ENCODE measurements at places on chromosomes 7 and 10.

- DNase-seq: no peak
Measured at GRCh38 chr7:70857793-70858545, 274.0 kb upstream of the GALNT17 start.

DNA sequence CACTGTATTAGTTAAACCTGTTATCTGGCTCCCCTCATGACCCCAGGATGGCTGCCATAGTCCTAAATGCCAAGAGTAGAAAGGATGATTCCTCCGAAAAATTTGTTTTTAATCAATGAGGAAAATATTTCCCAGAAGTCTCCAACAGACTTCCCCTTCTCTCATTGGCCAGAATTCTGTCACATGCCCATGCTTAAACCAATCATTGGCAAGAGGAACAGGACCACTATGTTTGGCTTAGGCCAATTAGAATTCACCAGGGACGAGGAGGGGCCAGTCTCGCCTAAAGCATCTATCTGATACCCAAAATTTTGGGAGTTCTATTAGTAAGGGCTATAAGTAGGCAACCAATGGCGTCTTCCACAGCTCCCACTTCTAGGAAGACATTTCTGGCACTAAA lies 71.2 kb upstream of the IL6 start:
- no peak for DNase-seq

DNA sequence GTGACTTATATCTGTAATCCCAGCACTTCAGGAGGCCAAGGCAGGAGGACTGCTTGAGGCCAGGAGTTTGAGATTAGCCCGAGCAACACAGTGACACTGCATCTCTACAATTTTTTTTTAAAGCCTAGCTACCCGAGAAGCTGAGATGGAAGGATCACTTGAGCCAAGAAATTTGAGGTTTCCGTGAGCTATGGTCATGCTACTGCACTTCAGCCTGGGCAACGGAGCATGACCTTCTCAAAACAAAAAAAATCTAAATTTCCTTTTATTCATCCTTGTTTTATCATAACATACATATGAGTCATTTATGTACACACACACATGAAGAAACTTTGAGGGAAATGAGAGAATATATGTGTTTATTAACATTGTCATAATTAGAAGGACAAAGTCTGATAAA lies 277.5 kb upstream of the MAGI2 start:
- no peak for DNase-seq

DNA sequence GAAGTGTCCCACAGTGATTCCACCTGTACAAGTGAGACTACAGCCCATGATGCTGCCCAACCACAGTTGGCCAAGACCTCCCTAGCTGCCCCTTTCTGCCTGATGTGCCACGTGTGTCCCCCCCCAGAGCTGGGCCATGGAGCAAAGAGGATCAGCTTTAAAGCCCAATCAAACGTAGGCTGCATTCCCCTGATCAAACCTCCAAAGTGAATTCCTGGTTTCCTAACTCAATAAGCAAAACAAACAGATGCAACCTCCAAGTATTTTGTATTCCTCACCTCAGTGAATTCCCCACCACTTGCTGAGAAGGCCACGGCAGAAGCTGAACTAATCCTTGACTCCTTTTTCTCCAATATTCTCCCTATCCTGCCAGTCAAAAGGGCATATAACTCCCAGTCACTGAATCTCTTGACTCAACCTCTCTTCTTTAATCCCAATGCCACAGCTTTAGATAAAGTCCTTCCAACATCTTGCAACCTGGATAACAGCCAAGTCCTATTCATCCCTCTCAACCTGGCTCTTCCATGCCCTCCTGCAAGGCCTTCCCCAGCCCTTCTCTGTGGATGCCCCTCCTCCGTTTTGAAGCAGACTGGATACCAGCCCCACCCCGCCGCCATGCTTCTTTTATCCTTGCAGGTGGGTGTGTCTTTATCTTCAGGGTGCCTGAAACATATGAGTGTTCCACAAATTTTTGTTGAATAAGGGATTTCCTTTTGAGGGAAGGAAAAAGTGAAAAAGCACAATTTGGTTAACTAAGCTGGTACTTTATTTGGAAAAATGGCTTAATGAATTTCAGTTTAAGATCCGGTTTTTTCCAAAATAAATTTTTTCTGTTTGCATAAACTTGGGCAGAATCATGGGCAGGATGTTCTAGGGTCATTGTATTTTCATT lies 285.2 kb upstream of the MKLN1 start:
- DNase-seq: no peak

GRCh38 chr10:98246911-98247805 lies 20.8 kb downstream of the LOXL4 start:
- DNase-seq: peak; percentile 54

DNA sequence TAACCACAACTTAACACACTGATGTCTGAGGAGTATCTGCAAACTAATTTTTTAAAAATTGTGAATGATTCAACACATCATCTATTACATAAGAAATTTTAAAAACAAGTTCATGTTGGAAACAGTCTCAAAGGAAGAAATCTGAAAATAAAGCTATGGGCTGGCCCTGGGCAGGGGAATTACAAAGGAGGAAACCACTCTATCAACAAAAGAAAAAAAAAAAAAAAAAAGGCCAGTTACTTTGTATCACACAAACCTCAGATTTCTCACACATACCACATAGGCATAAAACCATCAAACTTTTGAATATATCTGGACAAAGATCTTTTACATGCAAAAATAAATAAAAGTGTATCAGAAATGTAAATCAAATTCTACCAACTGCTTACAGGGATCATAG lies 20.8 kb downstream of the TIAL1 start:
- DNase-seq: no peak

- no peak for DNase-seq
Measured at GRCh38 chr10:124278356-124278755, 140.4 kb downstream of the OAT start.

DNA sequence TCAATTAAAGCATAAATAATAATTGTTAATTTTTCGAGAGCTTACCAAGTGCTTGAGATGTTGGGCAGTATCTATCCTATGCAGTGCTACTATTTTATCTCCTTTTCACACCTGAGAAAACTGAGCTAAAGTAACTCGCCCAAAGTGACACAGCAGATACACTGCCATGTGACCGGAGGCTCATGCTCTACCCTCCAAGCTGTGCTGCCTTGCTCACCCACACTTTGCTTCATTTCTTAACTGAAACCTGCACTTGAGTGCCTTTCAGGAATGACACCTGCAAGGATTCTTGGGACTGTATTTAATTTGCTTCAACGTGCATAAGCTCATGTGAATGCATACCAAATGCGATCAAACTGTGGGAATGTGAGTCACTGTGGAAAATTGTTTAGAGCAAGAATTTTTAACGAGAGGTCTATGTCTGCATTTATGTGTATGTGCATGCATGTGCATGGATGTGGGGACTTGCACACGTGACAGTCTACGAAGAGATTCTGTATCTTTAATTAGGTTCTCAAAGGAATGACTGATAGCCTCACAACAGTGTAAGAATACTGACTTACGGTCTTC lies 119.2 kb downstream of the ADCYAP1R1 start:
- DNase-seq: no peak

DNA sequence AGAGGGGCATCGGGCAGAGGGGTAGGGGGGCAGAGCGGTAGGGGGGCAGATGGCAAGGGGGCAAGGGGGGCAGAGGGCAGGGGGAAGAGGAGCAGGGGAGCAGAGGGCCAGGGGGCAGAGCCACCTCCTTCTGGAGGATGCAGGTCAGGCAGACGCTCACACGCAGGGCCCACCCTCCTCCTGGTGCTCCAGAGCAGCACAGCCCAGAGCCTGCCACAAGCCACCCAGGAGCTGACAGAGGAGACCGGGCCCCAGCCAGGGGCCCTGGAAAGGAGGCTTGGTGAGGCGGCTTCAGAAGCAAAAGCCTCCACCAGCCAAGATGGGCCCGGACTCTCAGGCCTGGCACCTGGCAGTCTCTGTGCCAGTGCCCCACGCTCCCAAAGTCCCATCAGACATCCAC lies 13.1 kb downstream of the MAD1L1 start:
- no peak for DNase-seq

- DNase-seq: no peak
Measured at GRCh38 chr10:43691485-43691884, 42.8 kb upstream of the ZNF32 start.

GRCh38 chr7:136033413-136034031 lies 56.4 kb upstream of the MTPN start:
- no peak for DNase-seq

DNA sequence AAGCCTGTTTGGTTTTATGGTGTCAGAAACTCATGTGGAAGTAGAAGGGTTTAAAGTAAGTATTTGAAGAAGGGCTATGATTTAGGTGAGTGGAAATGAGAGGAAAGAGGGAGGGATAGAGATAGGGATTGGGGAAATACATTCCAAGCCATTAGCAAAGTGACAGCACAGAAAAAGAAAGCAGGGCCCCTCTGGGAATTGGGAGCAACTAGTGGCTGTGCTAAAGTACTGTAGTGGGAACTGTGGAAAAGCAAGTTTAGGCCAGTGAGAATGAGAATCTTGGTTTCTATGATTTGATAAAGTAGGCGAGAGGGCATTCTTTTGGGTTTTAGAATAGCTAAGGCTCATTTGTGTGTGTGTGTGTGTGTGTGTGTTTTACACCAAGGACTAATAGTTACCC lies 5.0 kb downstream of the PRKG1 start:
- DNase-seq: no peak

- DNase-seq: no peak
Measured at GRCh38 chr7:118759921-118760320, 535.4 kb downstream of the ANKRD7 start.

GRCh38 chr10:58721601-58722281 lies 209.1 kb downstream of the BICC1 start:
- no peak for DNase-seq

DNA sequence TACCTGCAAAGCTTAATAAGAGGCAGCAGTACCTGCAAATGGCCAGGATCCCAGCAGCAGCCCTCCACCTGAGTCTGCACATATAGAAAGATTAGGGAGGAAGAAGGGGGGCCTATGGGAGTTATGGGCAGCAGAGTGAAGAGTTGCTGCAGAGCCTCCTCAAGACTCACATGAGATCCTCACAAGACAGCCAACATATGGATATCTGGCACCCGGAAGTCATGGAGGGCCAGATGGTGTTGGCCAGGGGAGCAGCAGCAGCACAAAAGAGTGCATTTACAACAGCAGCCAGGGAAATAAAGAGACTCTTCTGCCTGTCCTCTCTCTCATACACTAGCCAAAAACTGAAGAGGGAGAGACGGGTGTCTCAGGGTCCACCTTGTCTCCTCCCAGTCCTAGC lies 4.0 kb upstream of the TAS2R40 start:
- no peak for DNase-seq

DNA sequence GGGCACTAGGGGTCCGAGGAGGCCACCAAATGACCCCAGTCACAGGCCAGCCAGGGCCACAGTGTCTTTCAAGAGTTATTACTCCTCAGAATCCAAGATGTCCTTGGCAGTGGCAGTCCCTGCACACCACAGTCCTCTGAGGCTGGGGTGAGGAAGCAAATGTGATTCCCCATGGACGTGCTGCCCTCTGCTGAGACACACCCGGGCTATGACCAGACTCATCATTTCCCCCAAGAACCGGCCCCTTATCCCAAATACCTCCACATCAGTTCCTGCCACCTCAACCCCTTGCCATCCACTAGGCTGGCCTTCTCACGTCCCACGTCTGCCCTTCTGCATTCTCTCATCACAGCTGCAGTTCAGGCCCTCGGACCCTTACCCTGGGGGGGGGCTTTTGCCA lies 5.0 kb downstream of the PRKAG2 start:
- no peak for DNase-seq

- no peak for DNase-seq
Measured at GRCh38 chr7:32335107-32335506, 155.1 kb downstream of the LSM5 start.

DNA sequence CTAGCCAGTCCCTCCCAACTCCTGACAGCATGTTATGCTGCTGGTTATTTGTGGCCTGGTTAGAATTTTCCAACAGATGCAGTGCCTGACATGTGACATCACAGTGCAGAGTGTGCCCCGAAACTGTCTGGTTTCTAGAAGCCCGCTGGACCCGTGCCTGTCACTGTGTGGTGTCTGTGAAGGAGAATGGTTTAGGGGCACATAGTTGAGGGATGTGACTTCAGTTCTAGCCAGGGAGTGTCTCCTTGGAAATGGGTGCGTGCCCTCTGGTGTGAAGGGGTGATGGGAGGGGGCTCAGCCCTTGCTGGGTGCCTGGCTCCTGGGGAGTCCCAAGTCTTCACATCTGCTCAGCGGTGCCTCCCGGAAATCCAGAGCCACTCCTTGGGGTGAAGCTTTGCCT lies 303.6 kb downstream of the GLRX3 start:
- DNase-seq: no peak

DNA sequence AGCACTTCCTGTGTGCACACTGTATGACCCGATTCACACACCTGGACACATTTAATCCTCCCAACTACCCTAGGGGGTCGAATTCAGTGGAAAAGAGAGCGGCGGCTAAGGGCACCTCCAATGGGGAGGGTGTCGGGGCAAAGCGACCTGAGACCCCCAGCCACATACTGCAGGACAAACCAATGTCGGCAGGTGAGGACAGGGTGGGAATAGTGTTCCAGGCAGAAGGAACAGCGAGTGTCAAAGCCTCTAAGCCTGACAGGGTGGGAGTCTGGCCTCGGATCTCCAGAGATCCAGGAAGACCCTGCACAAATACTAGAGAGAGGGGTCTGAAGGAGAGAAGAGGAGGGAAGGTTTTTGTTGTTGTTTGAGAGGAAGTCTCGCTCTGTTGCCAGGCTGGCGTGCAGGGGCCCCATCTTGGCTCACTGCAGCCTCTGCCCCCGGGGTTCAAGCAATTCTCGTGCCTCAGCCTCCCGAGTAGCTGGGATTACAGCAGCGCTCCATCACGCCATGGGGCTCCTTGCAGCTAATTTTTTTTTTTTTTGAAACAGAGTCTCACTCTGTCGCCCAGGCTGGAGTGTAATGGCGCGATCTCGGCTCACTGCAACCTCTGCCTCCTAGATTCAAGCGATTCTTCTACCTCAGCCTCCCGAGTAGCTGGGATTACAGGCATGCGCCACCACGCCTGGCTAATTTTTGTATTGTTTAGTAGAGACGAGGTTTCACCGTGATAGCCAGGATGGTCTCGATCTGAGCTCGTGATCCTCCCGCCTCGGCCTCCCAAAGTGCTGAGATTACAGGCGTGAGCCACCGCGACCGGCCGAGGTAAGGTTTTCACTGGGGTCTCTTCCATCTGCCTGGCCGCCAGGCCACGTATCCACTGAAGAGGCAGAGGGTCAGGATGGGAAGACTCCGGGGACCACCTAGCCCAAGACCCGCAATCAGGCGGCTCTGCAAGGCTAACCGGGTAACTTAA lies 1.2 kb upstream of the ARPC1B start:
- no peak for DNase-seq

All from Ammon's horn (tissue), 1 donor.